ENCODE measurements at places on chromosomes 6 and 20. TPM values are rescaled to one million over a fixed set of nuclear protein-coding genes. Genes with fewer than 3 reads are reported as not detected.

DNA sequence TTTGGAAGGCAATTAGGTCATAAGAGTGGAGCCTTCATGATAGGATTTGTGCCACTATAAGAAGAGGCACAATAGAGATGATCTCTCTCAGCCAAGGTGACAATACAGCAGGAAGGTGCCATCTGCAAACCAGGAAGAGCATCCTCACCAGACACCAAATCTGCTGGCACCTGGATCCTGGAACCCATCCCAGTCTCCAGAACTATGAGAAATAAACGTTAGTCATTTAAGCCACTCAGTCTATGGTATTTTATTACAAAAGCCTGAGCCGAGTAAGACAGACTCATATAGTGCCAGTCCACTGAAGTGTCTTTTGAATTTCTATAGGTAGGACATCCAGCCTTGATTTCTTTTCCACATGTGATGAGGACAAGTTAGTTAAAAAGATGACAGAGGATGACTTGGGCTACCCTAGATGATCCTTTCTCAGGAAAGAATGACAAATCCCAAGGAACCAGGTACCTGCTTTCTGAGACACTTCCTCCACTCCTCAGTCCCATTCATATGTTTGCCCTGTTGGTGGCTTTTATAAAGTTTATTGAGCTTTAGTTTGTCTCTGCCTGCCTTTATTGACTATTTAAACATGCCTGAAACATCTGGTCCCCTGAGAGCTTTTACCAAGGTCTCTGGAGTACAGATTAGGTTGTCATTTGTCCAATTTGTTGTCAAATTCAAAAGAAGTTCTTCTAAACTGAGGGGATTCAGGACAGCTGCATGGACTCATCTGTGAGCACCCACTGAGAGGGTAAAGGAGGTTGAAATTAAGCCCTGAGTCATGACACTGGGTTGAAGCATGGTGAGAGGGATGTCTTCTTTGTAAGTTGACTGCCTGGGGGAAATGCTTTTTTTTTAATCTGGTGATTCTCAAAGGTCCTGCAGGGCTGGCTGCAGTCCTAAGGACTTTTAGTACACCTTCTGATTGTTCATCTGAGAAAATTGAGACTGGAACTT lies 165.0 kb upstream of the PLCB4 start:
- ATAC-seq = no peak

DNA sequence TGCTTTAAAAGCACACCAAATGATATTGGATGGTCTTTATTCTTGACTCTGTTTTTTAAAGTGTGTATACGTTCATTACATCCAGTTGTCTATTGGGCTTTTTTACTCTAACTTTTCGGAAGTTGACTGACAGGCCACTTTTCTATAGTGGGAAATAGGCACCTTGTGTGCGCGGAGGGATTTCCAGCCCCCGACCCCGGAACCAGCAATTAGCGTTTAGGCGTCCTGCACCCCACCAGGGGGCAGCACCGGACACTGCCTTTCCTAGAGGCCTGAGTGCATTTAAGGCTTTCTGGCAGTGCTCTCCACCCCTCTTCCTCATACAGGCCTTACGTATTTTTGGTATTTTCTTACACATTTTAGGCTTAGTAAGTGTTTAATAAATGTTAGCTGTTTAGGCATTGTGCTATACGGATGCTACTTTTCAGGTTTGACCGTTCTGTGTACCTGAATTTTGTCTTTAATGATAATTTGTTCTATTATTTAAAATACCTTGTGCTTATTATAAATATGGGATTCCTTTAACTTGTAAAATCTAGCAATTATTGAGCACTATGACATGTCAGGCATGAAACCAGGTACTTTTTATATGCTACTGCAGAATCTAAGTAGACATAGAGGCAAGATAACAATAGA lies 231.8 kb downstream of the BCKDHB start:
- peak; percentile 63 for ATAC-seq

DNA sequence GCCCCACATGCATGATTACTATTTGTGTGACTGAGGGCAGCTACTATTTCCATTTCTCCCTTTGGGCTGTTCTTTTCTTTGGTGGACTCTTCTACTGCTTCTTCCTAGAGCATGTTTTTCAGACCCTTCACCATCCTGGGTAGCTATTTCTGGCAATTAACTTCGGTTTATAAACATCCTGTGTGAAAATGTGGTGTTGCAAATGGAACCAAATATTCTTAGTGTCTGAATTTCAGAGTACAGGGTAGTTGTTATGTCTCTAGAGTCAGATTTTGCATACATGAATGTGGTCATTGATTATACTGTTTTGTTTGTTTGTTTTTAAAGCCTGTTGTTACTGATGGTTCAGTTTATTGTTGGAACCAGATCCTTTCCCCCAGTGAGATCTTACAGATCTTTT lies 49.7 kb downstream of the PROKR2 start:
- ATAC-seq = no peak

GRCh38 chr6:13710552-13711323 lies 897 bp downstream of the RANBP9 start:
- ATAC-seq = peak; percentile 0

DNA sequence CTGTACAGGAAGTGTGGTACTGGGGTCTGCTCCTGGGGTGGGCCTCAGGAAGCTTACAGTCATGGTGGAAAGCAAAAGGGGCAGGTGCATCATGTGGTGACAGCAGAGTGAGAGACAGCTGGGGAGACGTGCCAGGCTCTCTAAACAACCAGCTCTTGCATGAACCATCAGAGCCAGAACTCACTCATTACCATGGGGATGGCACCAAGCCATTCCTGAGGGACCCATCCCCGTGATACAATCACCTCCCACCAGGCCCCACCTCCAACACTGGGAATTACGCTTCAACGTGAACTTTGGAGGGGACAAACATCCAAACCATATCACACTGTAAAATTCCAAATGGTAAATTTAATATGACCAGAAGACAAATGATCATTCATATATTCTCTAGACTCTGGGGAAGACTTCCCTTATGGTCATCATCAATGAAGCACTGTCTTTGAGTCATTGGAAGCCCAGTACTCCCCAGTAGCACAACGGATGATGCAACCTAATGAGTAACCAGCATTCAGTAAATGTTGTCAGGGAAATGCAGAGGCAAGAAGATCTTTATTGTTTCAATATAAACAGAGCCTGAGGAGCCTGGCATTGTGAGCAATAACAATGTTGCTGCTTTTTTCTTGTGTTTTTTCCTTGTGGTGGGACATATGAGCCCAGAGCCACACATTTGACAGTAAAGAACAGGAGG lies 48.2 kb upstream of the RALY start:
- ATAC-seq = peak; percentile 97

- no peak for ATAC-seq
Observed at GRCh38 chr6:113148566-113148965, 708.6 kb upstream of the MARCKS start.

- ATAC-seq = no peak
Observed at GRCh38 chr20:47111576-47111975, 216.9 kb downstream of the EYA2 start.

GRCh38 chr6:130222775-130223174 lies at the start of gene SAMD3:
SAMD3 (minus strand) TSS chr6:130222951; CDS start chr6:130215273, 7,678 bp downstream.
- ATAC-seq = no peak

RMND1 gene
- total RNA-seq = 24.6 TPM

COL10A1 gene
- 4.5 TPM for total RNA-seq

DNA sequence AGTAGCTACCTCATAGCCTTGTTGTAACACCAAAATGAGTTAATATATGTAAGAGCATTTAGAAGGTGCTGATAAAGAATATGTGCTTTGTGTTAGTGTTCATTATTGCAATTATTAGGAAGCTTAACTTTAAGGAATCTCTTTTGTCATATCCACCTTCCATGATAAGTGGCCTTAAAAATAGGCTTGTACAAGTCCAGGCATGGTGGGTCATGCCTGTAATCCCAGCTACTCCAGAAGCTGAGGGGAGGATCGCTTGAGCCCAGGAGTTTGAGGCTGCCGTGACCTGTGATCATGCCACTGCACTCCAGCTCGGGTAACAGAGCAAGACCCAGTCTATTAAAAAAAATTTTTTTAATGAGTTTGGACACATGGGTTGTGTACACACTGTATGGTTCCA lies 285.5 kb downstream of the ZFAND3 start:
- no peak for ATAC-seq

CGAS gene
- 0.16 TPM for total RNA-seq

PRICKLE4 gene
- 0.81 TPM for total RNA-seq

- ATAC-seq = no peak
Observed at GRCh38 chr6:81634155-81634880, 118.2 kb downstream of the TENT5A start.

- no peak for ATAC-seq
Observed at GRCh38 chr6:155493026-155493693, 37.5 kb upstream of the NOX3 start.

DNA sequence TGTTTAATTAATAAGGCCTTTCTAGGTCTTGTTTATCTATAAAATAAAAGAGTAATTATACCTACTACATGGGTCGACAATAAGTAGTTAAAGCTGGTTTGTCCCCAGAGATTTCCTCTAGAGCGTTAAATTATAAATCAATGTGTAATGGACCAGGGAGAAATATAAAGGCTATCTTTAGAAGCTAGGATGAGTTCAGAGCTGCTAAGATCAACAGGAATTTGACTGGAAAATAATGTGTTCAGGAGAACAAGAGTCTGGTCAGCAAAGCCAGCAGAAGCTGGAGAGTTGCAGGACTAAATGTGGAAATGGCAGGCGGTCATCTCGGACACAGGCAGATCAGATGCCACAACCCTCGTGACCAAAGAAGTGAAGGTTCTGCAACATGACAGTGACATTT lies 428.8 kb downstream of the EPM2A start:
- ATAC-seq = no peak

MUCL3 gene
- total RNA-seq = 0.33 TPM

DNA sequence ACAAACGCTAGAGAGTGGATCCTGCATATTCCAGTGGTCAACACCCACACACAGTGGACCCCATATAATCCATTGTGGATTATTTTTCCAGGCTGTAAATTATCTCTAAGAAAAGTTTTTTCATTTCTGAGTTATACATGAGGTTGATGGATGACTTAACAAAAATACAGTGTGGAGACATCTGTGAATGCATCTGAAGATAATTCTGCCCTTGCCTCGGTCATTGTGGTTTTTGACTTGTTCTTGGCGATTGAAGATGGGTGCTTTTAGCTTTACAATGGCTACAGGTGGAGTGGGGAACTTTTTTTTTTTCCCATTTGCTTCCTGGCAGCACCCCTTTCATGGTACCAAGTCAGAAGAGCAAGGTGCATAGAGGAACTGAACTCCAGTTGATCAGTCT lies 242.7 kb downstream of the MYLK4 start:
- ATAC-seq = no peak

TM9SF4 gene
- total RNA-seq = 44.9 TPM

GRCh38 chr6:9140172-9140571 lies 704.8 kb upstream of the SLC35B3 start:
- no peak for ATAC-seq

GRCh38 chr6:125077453-125077852 lies 76.1 kb upstream of the TPD52L1 start:
- no peak for ATAC-seq

DNA sequence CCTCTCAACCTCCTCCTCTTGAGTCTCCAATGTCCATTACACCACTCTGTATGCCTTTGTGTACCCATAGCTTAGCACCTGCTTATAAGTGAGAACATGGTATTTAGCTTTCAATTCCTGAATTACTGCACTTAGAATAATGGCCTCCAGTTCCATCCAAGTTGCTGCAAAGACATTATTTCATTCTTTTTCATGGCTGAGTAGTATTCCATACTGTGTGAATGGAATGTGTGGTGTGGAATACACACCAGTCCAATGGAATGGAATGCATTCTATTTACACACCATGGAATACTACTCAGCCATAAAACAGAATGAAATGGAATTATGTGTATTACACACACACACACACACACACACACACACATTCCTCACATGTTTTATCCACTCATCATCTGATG lies 116.1 kb downstream of the BACH2 start:
- ATAC-seq = no peak

OR2H1 gene
- 0.05 TPM for total RNA-seq

ACOT13 gene
- total RNA-seq = 14.4 TPM

GRCh38 chr6:108027594-108027993 lies 46.9 kb downstream of the OSTM1 start:
- peak; percentile 62 for ATAC-seq

GRCh38 chr20:58102744-58103516 lies 125.5 kb downstream of the ANKRD60 start:
- no peak for ATAC-seq

DNA sequence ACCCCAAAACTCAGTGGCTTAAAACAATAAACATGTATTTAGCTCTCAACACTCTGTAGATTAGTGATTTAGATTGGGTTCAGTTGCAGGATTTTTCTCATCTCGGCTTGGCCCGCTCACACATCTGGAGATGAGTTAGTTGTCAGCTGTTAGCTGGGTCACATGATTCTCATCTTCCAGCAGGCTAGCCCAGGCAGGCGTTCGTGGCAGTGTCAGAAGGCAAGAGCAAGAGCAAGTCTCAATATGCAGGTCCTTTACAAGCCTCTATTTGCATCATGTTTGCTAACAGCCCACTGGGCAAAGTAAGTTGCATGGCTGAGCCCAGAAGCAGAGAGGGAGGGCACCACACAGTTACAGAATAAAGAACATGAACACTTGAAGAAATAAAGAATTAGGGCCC lies 83.6 kb upstream of the MYLIP start:
- ATAC-seq = peak; percentile 85

- no peak for ATAC-seq
Observed at GRCh38 chr20:24181151-24181550, 192.6 kb upstream of the GGTLC1 start.

- ATAC-seq = no peak
Observed at GRCh38 chr6:25608558-25609174, 43.3 kb upstream of the SCGN start.

- no peak for ATAC-seq
Observed at GRCh38 chr6:152093711-152094110, 286.2 kb downstream of the ESR1 start.

DNA sequence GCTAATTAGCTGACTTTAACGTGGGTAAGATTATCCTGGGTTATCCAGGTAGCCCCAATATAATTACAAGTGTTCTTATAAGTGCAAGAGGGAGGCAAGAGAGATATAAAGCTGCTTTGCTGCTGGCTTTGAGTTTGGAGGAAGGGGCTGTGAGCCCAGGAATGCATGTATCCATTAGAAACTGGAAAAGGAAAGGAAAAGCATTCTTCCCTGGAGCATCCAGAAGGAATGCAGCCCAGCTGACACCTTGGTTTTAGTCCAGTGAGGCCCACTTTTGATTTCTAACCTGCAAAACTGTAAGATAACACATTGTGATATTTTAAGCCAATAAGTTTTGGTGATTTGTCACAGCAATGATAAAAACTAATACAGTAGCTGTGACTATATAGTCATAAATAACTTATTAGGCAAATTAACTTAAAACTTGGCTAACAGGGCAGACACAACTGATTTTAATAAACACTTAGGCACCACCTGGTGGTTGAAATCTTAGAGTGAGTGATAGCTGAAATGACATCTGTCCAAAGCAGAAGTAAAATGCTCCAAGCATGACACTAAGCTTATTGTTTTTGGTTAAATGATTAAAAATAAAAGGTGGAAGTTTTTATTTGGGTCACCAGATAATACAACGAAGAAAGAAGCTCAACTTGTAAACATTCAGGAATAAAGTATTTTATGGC lies 35.6 kb downstream of the ADGRF4 start:
- ATAC-seq = no peak

All from motor neuron (in vitro differentiated cells).